Epithelial cell of umbilical artery (primary cell): ENCODE measurements at places on chromosomes 6 and 20. TPM values are rescaled to one million over a fixed set of nuclear protein-coding genes. Genes with fewer than 3 reads are reported as not detected.

Gene USP49
- total RNA-seq = 0.97 and 2.7 TPM in 2 replicates

Gene MUC21
- total RNA-seq = not detected in 2 replicates

Gene GABBR1
- 3.6 and 11.6 TPM in 2 replicates for total RNA-seq

Gene VNN1
- total RNA-seq = under 0.01 TPM in 1 of 2 replicates, not detected in the other

Gene WFDC12
- not detected in 2 replicates for total RNA-seq

Gene NRN1
- total RNA-seq = 20.1 and 20.8 TPM in 2 replicates

Gene FOXS1
- total RNA-seq = not detected in 2 replicates

Gene WFDC10B
- not detected in 2 replicates for total RNA-seq

Gene SLC35D3
- under 0.01 TPM in 1 of 2 replicates, not detected in the other for total RNA-seq

Gene SNAP91
- total RNA-seq = not detected in 2 replicates

Gene RPS10
- 2,419 and 4,666 TPM in 2 replicates for total RNA-seq

Gene HRH3
- not detected in 2 replicates for total RNA-seq

Gene GPR63
- under 0.01 TPM in 1 of 2 replicates, not detected in the other for total RNA-seq

Gene RIPOR2
- total RNA-seq = 0.46 TPM in 1 of 2 replicates, not detected in the other

Gene TRIM38
- total RNA-seq = 8.1 and 15.3 TPM in 2 replicates

Gene PACRG
- not detected in 2 replicates for total RNA-seq

Gene ALDH8A1
- under 0.01 TPM in 1 of 2 replicates, not detected in the other for total RNA-seq

Gene SMIM26
- 109 and 115 TPM in 2 replicates for total RNA-seq

Gene KCNK15
- under 0.01 TPM in 1 of 2 replicates, not detected in the other for total RNA-seq

Gene POU5F1
- not detected in 2 replicates for total RNA-seq

Gene SAMD3
- total RNA-seq = not detected in 2 replicates

Gene GTSF1L
- 0.32 TPM in 1 of 2 replicates, not detected in the other for total RNA-seq

Gene PXDC1
- total RNA-seq = 61.7 and 72.9 TPM in 2 replicates

Gene PNPLA1
- not detected in 2 replicates for total RNA-seq

Gene MCCD1
- not detected in 2 replicates for total RNA-seq

Gene WFDC5
- not detected in 2 replicates for total RNA-seq

Gene ANGPT4
- not detected in 2 replicates for total RNA-seq

Gene HLA-G
- under 0.01 TPM in 1 of 2 replicates, not detected in the other for total RNA-seq
